ENCODE measurements at places on chromosomes 3 and 15.

- no peak for DNase-seq
Measured at GRCh38 chr3:150805354-150805753, 42.4 kb upstream of the SIAH2 start.

DNA sequence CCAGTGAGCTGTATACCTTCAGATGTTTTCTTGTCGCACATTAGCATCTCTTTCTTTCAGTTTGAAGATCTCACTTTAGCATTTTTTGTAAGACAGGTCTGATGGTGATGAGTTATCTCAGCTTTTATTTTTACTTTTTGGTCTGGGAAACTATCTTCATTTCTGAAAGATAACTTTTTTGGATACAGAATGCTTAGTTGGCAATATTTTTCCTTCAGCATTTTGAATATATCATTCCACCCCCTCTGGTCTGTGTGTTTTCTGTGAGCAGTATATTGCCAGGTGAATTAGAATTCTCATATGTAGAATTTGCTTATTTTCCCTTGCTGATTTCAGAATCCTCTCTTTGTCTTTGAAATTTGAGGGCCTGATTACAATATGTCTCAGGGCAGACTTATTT, 743.3 kb downstream of the PLOD2 start:
- no peak for DNase-seq

DNA sequence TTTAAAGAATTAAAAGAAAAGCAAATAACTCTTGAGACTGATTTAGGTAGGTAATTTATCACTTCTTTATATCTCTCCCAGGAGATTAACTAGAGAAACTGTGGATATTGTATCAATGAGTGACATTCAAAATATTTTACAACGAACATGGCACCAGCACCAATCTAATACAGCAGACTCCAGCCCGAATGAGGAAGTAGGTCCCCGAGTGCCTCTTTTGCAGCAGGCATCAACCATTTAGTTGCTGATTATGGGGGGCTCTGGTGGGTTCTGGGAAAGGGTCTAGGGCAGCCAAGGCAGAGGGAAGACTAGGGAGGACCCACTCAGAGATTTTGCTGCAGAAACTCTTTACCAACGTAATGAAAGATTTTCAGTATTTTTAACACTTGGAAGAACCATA, 31.7 kb upstream of the TTC14 start:
- DNase-seq = no peak

DNA sequence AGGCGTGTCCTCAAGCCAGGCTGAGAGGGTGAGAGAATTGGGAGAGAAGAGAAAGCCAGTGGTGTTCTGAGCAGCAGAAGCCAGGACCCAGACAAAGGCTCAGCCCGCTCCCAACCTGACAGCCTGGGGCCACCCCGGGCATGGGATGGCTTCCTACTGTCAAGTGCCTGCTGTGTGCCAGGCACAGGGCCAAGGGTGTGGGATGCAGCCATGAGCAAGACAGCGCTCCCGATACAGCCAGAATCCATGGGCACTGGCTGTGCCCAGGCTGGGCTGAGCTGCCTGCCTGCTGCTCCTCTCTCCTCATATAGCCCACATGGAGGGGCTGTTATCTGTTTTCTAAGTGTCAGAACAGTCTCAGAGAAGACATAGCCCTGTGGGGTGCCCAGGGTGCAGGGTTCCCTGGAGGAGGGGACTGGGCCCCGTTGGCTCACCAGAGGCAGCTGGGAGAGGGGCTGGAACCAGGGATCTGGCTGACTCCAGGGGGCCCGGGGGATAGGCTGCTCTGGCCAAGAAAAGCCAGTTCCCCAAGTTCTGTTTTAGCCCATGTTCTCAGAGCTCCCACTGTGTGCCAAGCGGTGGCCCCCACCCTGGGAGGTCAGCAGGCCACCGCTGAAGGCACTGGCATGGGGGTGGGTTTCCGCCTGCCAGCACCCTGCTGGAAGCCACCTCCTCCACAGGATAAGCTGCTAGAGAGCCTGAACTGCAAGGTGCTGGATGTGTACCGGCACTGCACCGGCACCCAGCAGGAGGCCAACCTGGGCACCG, 39.0 kb downstream of the CFAP100 start:
- DNase-seq = no peak

DNA sequence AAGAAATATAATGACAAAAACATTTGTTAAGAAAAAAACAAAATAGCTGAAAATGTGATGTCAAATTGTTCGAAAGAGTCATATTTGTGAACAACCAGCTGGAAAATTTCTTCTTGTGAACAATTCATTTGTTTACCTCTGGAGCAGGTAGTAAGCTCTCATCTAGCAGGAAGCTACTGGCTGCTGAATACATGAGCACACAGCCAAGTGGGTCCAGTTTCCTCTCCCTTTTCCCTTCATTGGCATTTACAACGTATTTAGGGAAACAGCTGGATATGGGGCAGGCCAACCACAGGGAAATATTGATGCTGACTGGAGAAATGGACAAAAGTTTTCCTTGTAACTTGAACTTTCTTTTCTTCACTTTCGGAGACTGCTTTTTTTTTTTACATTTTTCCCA, 1354.7 kb upstream of the EPHA6 start:
- DNase-seq = no peak

DNA sequence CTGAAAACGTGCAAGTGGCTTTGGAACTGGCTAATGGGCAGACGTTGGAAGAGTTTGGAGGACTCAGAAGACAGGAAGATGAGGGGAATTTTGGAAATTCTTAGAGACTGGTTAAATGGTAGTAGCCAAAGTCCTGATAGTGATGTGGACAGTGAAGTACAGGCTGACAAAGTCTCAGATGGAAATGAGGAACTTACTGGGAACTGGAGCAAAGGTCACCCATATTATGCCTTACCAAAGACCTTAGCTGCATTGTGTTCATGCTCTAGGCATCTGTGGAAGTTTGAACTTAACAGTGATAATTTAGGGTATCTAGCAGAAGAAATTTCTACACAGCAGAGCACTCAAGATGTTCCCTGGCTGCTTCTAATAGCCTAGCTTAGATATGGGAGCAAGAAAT, 28.6 kb upstream of the SERPINI2 start:
- DNase-seq = no peak
